ENCODE measurements at places on chromosomes 16 and 17. TPM values are rescaled to one million over a fixed set of nuclear protein-coding genes. Genes with fewer than 3 reads are reported as not detected.

DNA sequence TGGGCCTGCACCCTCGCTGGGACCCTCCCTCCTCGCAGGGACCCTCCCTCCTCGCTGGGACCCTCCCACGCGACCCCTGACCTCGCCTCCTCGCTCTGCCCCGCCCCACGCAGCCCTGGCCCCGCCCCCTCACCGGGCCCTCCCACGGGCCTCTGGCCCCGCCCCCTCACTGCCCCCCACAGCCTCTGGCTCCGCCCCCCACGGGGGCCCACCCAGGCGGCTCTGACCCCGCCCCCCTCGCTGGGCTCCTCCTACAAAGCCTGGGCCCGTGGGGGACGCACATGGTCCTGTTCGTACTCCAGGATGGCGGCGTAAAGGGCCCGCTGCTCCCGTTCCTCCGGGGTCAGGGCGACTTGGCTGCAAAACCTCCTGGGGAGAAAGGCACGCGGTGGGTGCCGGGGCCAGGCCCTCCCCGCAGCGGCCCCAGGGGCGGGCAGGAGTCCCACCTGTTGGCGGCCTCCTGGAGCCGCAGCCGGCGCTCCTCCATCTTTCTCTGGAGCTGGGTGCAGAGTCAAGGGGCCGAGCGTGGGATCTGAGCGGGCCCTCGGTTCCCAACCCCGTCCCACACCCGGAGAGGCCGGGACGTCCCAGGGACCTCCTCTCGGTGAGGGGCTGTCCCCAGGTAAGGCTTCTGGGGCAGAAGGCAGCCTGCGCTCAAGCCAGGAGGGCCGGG, 9.0 kb downstream of the VPS9D1 start:
- peak; percentile 42 for DNase-seq

- DNase-seq, result peak; percentile 87
These were observed 53.4 kb downstream of the MFSD11 start for GRCh38 chr17:76791053-76791980.

GRCh38 chr17:67606896-67607604, 110.7 kb upstream of the NOL11 start:
- no peak for DNase-seq

DNA sequence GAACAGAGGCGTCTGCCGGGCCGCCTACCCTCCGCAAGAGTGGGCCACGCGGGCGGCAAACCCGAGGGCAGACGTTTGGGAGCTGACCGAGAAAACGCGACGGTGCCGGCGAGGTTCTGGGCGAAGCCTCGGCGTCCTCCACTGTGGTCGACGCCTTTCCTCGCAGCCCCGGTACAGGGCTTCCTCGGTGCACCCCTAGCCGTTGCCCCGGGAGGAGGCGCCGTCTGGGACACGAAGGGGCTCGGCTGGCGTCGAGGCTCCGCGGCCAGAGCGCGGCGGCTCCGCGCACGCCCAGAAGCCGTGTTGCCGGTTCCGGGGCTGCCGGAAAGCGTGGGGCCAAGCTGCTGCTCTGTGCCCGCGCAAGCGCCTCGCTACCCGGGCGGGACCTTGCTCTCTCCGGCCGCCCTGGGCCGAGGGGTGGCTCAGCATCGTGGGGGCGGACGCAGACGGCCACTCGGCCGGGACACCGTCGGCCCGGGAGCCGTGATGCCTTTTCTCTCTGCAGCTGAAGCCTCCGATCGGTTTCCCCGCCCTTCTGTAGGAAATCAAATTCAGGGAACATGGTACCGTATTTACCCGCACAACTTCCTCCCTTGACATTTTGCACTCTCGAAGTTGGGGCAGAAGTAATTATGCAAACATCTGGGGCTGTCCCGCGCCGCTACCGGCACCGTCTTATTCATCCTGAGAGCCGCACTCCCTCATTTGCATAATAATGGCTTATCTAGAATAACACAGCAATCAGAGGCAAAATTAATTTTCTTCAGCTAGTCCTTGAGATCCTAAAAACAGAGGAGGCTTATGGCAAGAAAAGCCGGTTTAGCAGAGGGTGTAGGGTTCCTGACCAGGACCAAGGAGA, 7.3 kb upstream of the CBX8 start:
- no peak for DNase-seq

DNA sequence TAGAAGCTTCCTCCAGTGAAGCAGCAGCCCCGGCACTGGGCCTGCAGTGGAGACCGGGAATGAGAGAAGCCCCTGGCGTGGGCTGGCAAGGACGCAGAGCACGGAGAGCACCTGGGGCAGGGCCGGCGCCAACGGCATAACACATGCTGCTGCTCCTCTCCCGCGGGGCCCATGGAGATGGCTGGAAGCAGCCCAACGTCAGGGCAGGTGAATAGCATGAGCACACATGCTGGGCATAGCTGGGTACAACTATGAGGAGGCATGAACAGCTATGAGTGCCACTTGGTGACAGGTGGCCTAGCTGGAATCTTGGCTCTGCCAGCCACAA, 46.4 kb downstream of the IRF8 start:
- no peak for DNase-seq

DNA sequence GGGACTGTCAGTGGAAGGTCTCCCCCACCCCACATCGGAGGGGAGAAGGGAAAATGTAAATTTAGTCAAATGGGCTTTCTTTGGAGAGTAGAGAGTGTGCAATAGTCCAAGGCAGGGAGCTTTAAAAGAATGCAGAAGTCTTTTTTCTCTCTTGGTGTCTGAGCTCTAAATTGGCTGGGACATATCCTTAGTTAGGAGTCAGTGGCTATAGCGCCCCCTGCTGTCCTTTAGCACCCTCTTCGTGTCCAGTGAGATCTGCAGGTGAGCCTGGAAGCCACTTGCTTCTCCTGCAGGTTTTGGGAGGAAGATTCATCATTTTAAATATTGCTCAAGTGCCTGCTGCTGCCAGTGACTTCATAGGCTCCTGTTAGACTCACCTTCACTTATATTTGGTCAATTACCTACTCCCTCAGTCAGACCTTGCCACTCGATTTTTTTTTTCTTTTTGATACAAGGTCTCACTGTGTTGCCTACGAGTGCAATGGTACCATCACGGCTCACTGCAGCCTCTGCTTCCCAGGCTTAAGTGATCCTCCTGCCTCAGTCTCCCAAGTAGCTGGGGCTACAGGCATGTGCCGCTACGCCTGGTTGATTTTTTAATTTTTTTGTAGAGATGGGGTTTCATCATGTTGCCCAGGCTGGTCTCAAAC, 174.8 kb downstream of the PRKCB start:
- peak; percentile 63 for DNase-seq

- no peak for DNase-seq
These were observed 500.4 kb upstream of the PSMD7 start for GRCh38 chr16:73796241-73796640.

DNA sequence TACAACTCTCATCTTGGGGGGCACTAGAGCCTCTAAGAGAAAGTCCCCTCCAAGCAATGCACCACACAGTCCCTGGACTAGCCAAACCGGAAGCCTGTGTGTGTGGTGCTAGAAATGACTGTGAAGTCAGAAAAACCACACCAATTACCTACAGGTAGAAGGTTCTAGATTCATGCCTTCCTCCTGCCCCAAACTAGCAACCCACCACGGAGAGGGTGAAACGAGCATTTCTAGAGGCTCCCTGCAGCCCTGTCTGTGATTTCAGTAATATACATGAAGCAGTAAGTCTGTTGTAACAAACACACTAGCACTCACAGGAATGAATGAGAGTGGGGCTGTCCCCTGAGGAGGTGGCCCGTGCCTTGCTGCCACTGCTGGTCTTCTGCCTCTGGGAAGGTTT, 13.6 kb downstream of the ZFHX3 start:
- DNase-seq, result no peak

DNA sequence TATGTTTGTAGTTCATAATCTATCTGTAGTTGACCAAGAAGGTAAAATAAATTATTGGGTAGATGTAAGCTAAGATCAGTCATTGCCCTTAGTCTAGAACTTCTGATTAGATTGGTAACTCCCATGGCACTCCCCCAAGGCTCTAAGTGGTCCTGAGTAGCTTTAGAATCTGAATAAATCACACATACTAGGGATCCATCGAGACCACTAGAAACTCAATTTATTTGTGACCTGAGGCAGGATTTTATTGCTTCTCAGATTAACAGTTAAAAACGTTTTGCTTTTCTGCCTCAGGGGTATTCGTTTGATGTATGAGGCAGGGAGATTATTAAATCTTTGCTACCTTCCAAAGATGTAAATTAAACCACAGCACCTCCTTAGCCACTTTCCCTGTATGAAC, 24.9 kb downstream of the CMTR2 start:
- no peak for DNase-seq

KRT34 gene
- total RNA-seq, result 26.7 TPM

SLFN14 gene
- total RNA-seq, result not detected

ARL5C gene
- not detected for total RNA-seq

DHRS11 gene
- 5.5 TPM for total RNA-seq

SRR gene
- 35.0 TPM for total RNA-seq

RDM1 gene
- total RNA-seq, result 0.43 TPM

PRSS33 gene
- not detected for total RNA-seq
